AG04450 (cell line): ENCODE measurements at places on chromosomes 7 and 10.

- no peak for DNase-seq
Measured at GRCh38 chr10:29835055-29835454, 200.3 kb upstream of the SVIL start.

DNA sequence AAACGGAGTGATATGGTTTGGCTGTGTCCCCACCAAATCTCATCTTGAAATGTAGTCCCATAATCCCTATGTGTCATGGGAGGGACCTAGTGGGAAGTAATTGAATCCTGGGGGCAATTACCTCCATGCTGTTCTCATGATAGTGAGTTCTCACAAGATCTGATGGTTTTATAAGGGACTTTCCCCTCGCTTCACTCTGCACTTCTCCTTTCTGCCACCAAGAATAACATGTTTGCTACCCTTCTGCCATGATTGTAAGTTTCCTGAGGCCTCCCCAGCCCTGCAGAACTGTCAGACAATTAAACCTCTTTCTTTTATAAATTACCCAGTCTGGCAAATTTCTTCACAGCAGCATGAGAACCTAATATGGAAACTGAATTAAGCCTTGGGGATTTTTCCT lies 19.1 kb downstream of the FAM3C start:
- no peak for DNase-seq

- DNase-seq: no peak
Measured at GRCh38 chr10:25457552-25457951, 282.8 kb downstream of the GPR158 start.

GRCh38 chr7:154841731-154842331 lies 161.1 kb downstream of the PAXIP1 start:
- no peak for DNase-seq

- DNase-seq: no peak
Measured at GRCh38 chr10:23055424-23056185, 39.8 kb upstream of the MSRB2 start.

DNA sequence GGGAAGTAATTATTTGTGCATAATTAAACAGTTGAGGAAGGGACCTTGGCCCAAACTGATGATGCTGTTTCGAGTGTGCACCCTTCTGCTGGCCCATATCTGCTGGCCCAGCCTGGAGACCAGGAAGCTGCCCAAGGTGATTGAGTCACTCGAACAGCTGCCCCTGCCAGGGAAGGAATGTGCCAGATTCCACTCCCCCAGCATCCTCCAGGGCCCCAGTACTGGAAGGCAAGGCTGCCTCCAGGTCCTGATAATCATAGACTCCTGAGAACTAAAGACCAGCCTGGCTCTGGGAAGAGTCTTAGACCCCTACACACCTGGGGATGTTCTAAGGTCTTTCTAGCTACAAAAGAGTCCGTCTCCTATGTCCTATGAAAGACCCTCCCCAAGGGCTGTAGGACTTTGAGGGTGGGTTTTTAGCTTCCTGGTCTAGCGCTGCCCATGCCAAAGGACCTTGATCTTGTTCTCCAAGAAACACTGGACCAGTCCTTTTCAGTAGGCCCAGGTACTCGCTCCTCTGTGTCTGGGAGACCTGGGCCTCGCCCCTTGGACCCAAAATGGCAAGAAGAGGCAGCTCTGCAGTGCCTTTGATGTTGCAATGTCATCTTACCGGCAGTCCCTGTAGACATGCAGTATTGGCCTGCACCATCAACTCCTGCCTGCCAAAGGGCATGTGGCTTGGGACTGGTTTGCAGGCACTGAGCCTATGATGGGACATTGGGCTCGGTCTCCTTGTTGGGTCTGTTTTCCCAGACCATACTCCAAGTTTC lies 103.2 kb upstream of the GPR26 start:
- DNase-seq: no peak

DNA sequence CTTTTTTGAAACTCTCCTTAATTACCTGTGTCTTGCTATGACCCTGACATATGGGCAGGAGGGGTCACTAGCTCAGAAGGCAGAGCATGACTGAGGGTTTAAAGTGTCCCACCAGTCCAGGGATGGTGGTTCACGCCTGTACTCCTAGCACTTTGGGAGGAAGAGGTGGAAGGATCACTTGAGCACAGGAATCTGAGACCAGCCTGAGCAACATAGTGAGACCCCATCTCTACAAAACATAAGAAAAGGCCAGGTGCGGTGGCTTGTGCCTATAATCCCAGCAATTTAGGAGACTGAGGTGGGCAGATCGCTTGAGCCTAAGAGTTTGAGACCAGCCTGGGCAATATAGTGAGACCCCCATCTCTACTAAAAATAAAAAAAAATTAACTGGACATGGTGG lies 133.8 kb downstream of the TMEM178B start:
- DNase-seq: no peak

DNA sequence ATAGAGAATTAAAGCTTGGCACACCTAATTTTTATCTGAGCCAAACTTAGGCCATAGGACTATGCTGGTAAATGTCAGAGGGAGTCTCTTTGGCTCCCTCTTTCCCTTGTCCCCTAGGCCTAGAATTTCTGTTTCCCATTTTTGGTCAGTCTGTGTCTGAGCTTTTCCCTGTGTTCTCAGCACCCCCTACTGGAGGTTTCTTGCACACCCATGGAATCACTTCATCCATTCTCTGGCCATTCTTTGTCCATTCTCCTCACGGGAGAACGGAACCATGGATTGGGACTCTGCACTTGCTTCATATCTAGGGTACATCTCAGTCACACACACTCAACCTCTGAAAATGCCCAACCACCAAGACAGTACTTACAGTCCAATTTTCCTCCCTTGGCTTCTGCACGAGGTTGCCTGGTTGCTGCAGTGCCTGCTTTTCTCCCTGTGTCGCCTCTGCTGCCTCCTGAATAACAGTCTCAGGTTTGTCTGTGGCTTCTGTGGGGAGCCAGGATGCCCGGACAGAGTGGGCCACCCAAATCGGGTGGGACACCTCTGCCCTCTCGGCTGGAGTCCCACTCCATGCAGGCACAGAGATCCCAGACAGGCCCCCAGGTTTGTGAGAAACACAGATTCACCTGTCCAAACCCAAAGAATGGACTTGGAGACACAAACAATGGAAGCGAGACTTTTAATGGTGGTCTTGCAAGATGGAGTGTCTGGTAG lies 35.1 kb upstream of the DNAH11 start:
- DNase-seq: peak; percentile 7

- no peak for DNase-seq
Measured at GRCh38 chr10:86077871-86078638, 288.5 kb downstream of the GRID1 start.
